ENCODE measurements at places on chromosomes 6 and 20.
A peak's percentile ranks its signal among the peaks of the same experiment; 100 is the strongest.

DNA sequence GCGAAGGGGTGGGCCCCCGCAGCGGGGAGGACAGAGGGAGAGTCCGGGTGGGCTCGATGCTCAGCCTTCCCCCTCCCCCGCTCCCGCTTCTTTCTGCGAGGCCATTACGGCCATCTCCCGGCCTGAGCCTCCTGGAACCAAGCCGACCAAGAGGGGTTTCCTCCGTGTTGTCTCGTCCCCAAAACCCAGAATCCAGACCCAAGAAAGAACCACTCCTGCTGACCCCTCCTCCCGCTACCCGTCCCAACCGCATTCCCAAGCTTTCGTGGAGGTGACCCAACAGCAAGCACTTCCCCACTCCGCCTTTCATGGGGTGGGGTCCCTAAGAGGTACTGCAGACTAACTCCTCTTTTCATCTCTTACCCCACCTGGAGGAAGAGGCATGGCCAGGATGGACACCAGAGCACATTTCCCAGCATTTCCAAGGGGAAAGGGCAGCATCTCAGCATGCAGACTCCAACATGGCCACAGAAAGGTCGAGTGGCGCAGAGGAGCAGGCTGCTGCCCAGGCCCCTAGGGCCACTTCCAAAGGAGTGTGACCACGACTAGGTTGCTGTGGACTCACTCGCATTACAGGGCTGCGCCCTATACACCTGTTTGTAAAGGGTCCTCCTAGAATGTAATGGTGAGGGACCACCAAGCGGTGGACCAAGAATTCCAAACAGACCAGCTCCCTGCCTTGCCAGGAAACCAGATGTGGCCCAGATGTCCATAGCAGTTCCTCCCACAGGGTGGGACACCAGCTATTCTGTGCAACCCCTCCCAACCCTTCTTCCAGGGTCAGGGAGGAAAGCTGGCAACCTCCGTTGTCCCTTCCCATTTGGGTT is 53.4 kb downstream of the MRPL14 start:
- no peak for DNase-seq

- no peak for DNase-seq
These were observed 571.4 kb downstream of the PRKN start for GRCh38 chr6:162156146-162156545.

DNA sequence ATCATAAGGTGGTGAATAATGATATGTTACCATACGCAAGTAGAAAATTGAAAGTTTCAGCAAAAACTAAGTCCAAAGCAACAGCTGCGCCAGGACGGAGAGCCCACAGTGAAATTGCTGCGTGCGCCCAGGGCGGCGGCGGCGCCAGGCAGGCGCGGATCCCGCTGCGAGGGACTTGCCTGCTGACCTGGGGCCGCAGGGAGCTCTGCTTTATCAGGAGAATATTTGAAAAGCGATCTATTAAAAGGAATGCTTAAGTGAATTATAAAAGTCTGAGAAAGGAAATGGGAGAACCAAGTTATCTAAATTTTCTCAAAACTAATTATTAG is 85.4 kb downstream of the THBS2 start:
- DNase-seq: no peak

DNA sequence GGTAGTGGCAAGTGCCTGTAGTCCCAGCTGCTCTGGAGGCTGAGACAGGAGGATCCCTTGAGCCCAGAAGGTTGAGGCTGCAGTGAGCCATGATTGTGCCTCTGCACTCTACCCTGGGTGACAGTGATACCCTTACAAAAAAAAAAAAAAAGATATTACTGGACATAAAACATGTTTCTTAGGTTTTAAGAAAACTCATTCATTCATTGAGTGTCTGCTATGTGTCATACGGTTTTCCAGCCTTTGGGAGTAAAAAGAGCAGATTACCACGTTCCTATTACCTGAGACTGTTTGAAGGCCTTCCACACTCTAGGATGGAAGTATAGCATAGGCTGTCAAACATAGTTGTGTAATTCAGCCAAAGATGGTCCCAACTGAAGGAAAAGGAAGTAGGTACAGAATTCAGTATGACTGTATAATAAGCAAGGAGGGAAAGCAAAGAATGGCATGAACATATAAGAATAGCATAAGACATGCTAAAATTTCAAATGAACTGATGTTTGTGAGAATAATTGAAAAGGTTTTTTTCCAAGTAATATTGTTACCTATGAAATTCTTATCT is 22.0 kb downstream of the STXBP5 start:
- DNase-seq: no peak

DNA sequence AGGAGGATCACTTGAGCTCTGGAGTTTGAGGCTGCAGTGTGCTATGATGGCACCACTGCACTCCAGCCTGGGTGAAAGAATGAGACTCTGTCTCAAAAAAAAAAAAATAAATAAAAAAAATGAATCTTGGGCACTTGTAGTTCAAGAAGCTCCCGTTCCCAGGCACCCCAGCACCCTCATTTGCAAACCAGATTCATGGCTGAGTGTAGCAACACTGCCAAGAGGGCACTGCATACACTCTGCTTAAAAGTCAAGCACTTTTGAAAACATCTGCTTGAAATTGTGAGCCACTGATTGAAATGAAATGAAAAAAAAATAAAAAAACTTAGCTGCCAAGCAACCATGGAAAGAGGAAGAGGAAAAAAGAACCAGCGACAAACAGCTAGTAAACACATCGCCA is 124.7 kb upstream of the SASH1 start:
- DNase-seq: no peak

DNA sequence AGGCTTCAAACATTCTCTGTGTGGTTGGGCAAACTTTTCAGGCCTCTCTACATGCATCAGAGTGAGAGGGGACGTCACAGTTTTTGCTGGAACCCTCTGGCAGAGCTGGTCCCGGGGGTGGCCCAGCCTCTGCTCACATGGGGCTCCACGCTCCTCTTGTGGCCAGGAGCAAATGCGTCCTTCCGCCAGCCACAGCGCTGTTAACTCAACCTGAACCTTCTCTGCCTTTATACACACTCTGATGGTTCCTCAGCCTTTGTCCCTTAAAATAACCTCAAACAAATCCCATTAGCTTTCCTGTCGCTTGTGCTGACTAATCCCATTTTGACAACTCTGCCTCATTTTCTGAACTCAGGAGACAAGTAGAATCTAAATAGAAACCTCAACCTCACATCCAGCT is 39.4 kb upstream of the TGM6 start:
- no peak for DNase-seq

GRCh38 chr6:15400572-15401004 is 154.7 kb downstream of the JARID2 start:
- DNase-seq: no peak

GRCh38 chr6:44289726-44290260 is 19.5 kb downstream of the TMEM151B start:
- no peak for DNase-seq

GRCh38 chr6:5674141-5674540 is 332.6 kb downstream of the NRN1 start:
- DNase-seq: no peak

DNA sequence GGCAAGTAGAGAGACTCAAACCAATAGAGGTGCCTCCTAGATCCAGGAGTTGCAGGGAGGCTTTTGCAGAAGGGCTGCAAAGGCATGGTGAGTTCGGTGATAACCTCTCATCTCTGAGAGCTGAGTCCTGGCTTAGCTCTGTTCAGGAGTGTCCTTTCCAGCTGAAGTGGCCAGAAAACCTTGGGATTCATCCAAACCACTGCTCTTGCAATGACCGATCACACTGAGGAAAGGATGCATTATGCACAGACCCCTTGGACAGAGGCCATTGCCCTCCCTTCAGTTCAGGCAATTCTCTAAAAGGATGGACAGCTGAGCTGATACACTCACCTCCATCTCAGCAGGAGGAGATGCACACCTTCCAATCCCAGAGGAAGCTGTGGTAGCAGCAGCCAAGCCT is 158.8 kb upstream of the ENPP5 start:
- no peak for DNase-seq

GRCh38 chr6:71492668-71493067 is 204.1 kb downstream of the OGFRL1 start:
- DNase-seq: no peak

DNA sequence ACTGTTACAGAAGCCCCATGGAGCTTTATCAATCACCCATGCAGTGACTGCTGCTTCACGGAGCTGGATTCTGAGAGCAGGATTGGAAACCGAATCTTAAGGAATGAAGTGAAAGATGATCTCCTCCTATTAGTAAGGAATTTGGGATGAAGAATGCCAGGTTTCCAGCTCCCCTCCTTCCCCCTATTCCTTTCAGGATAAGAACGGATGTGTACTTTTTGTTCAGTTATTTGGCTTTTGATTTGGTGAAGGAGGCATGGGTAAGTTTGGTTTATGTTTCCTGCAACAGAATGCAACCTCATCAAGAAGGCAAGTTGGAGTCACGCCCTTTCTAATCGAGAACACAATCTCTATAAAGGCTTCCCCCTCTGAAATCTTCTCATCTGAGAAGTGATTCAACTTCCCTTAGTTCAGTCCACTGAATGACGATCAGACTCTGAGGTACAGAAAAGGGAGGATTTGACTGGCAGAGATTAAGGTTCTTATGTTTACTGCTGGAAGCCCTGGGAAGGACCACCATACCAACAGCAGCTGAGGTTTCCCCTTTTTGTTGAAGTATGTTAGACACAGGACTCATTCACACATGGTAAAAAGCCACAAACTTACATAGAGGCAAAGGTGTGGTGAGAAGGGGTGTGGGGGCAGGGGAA is 5.5 kb downstream of the ELMO2 start:
- DNase-seq: peak; percentile 51

Data from fibroblast of skin of left quadriceps (primary cell).